ENCODE measurements at places on chromosomes 11 and 22.
A peak's percentile ranks its signal among the peaks of the same experiment; 100 is the strongest.

DNA sequence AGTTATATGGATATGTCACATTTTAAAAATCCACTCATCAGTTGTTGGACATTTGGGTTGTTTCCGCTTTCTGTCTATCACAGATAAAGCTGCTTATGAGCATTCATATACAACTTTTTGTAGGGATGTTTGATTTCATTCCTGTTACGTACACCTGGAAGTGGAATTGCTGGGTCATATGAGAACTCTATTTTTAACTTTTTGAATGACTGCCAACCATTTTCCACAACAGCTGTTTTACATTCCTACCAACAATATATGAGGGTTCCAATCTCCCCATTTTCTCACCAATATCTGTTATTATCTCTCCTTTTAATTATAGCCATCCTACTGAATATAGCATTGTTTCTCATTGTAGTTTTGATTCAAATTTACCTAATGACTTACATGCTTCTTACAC lies 172.0 kb downstream of the UVRAG start:
- no peak for DNase-seq

GRCh38 chr22:30833322-30833721 lies 135.3 kb downstream of the MORC2 start:
- DNase-seq = no peak

GRCh38 chr11:6027501-6027900 lies 3.1 kb downstream of the OR56A1 start:
- no peak for DNase-seq

- no peak for DNase-seq
These were observed 2.1 kb downstream of the AIP start for GRCh38 chr11:67484847-67485311.

GRCh38 chr11:120089036-120090001 lies 48.6 kb downstream of the TRIM29 start:
- no peak for DNase-seq

DNA sequence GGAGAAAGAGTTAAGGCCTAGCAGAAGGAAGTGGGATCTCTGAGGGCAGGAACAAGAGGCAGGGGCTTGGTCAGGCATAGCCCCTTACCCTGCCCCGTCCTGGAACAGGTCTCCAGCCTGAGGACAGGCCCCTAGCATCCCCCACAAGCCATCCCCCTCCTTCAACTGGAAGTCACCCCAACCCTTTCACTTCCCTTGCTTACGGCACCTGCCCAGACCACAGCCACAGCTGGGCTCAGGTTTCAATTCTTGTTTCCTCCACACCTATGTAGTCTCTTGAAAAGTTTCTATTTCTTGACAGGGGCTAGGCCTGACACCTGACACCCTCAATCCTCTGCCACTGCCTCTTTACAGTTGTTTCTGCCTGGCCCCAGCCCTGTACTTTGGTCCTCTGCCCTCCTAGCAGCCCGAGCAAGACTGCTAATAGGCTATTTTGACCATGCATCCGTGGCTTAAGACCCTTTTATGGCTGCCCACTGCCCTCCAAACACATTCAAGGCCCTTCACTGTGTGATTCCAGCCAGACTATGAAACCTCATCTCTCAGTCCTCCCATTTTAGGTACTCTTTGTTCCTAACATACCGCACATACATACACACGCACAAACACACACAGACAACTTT lies 10.9 kb upstream of the FCHSD2 start:
- DNase-seq = no peak

- DNase-seq = no peak
These were observed at the start of gene TRIM6 for GRCh38 chr11:5596607-5597201. TSS of gene TRIM6 (plus strand) at chr11:5596637. CDS start at chr11:5596898, 261 bp downstream.

- DNase-seq = no peak
These were observed 59.1 kb downstream of the IGLL1 start for GRCh38 chr22:23520863-23521440.

GRCh38 chr11:62030071-62030684 lies 62.7 kb upstream of the FTH1 start:
- no peak for DNase-seq

- DNase-seq = no peak
These were observed 57.5 kb downstream of the ABTB2 start for GRCh38 chr11:34300026-34300925.

- no peak for DNase-seq
These were observed 13.2 kb downstream of the TANGO2 start for GRCh38 chr22:20034143-20034542.

DNA sequence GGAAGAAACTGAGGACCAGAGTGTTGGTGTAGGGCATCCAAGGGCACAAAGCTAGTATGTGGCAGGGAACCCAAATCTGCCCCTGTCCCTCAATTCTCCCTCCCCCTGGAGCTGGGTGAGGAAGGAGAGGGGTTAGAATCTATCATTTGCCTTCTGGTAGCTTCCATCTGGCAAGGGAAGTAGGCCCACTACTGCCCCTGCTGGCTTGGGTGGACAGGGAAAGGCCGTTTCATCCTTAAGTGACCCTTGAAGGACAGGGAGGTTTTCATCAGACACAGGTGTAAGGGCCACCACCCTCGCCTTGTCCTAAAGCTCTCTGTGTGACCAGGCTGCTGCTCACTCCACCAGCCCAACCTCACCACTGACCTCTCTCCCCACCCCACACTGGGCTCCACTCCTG lies 22.1 kb downstream of the NECTIN1 start:
- DNase-seq = no peak

DNA sequence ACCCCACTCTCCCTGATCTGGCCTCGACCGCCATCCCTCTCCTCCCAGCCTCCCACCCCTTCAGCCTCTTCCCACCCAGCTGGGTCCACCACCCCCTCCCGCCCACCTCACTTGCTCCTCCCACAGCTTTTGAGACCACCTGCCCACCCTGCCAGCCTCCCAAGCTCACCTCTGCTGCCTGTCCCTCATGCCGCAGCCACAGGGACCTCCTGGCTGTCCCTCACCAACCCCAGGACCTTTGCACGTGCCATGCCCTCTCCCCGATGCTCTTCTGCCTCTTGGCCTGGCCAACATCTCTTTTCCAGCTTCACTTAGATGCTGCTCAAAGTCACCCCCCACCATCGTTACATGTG lies 6.5 kb downstream of the PNPLA5 start:
- no peak for DNase-seq

DNA sequence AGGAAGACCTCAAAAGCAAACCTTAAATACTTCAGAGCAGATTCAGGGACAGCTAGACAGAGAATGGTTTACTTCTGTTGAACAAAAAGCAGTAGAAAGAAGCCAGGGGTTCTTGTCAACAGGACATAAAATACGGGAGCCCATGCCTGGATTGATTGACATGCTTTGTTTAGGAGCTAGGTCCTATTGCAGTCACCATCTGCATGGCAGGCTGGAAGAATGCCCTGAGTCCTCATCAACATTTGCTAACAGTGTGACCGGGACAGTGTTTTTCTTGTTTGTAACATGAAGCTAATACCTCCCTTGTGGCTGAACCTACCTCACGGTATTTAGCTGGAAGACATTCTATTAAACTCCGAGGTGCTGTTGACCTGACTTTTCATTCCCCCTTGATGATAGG lies 225.4 kb downstream of the NTM start:
- DNase-seq = no peak

DNA sequence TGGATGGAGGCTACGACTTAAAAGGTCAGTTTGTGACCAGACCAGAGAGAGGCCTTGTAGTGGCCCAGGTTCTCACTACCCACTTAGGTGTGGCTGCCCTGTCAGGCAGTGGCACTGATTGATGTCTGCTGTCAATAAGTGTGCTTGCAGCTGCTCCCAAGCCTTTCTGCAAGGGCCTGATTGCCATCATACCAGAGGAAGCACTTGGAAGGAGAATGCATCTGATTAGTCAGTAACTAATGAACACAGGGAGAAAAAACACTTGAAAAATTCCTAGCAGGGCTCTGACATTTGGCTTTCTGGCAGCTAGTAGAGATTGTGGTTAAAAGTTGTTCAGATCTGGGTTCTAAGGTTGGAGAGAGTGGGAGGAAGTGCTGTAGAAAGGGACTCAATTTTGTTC lies 107.5 kb downstream of the NAV2 start:
- DNase-seq = no peak

- DNase-seq = no peak
These were observed 209.8 kb upstream of the MTNR1B start for GRCh38 chr11:92759571-92760214.

DNA sequence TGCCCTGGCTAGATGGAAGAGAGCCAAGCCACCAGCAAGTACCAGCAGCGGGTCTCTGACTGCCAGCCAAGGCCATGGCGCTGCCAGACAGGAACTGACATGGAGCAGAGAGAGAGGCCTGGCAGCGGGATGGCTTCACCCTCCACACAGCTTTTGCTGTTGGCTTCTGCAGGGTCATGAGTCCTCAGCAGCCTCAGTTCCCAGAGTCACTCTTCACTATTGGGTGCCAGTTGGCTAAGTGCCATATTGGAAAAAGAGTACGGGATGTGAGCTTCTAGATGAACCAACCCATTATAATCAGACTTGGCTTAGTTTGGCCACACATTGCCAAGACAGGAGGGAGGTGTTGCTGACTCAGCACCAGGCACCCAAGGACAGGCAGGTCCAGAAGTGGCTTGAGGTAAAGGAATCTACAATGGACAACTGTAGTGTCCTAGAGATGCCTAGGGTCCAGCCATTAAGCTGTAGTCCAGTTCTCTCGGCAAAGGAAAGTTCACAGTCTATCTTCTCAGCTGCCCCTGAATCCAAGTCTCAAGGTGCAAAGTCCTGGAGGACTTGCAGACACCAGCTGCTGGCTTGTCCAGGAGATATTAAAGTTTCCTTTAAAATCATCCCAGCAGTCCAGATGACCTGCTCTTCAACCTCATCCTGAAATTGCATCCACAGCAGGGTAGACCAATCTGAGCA lies 40.7 kb upstream of the POU2AF1 start:
- no peak for DNase-seq

DNA sequence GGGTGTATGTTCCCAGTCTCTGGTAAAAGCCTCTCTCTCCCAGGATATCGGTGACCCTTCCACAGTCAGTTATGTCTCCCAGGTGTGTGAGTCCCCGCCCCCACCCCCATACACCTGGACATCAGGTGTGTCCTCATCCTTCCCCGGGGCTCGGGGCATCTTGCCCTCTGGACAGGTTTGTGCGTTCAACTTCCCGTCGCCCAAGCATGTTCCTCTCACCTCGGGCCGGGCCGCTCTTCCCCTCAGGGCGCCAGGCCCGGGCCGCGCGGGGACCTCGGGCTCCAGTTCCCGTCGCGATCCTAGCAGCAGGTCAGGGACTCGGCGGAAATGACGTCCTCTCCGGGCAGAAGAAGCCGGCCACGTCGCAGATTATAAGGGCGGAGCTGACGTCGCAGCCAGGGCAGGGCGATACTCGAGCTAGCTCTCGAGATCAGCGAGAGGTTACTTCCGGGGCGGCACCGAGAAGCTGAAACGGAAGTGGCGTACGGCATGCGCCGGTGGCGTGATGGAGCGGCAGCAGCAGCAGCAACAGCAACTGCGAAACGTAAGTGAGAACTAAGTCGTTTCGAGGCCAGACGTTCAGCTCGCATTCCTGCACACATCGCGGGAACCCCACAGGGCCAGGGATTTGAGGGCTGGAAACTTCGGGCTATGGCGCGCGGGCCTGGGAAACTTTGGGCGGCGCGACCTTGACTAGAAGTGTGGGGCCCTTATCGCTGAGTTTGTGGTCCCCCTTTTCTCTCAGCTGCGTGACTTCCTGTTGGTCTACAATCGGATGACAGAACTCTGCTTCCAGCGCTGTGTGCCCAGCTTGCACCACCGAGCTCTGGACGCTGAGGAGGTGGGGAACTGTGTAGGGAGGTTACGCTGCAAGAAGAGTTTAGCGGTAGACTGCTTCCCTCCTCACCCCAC lies at the start of the genes ARFIP2 and TIMM10B:
Gene ARFIP2 (minus strand): TSS at position 320 of the 912 bp plus-strand sequence. CDS start 910 bp downstream, outside the sequence.
Gene TIMM10B (plus strand): TSS at position 490 of the 912 bp plus-strand sequence. CDS start 16 bp downstream, at position 506.
- peak; percentile 95 for DNase-seq

DNA sequence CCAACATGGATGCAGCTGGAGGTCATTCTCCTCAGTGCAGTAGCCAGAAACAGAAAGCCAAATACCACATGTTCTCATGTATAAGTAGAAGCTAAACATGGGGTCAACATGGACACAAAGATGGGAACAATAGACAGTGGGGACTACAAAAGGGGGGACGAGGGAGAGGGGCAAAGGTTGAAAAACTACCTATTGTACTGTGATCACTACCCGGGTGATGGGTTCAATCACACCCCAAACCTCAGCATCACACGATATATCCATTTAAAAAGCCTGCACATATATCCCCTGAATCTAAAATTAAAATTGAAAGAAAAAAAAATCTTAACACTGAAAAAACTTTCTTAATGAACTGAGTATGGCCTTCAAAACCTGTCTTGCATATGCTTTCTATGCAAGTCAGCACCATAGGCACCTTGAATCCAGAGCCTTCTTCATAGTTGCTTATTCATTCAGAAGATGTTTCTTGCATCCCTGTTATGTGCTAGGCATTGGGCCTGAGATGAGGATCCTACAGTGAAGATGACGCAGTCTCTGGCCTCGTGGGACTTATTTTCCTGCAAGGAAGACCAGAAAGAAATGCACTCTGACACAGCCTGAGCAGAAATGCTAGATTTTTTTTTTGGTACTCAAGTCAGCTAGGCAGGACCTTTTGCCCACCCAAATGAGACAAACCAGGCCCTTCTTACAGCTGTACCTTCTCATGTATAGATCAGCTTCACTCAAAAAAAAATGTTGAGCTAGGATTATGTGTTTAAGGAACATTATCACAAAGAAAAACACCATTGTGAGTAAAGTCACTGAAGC lies 21.0 kb downstream of the NNMT start:
- no peak for DNase-seq

DNA sequence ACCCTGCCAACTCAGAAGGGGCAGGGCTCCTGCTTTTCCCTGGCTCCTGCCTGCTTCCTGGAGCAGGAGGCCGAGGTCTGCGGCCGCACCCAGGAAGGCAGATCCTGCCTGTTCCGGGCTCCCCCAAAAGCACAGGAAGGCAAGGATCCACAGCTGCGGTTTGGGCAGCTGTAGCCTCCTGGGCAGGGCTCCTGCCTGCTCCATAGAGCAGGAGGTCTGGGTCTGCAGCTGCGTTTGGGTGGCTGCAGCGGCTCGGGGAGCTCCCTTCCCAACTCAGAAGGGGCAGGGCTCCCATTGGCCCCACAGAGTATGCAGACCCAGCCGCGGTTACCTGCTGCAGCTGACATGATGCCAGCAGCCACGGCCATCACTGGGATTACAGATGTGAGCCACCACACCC lies 5.5 kb downstream of the UPK2 start:
- DNase-seq = no peak

- peak; percentile 47 for DNase-seq
These were observed 118.1 kb downstream of the BBOX1 start for GRCh38 chr11:27158456-27159334.

Data from retinal pigment epithelial cell (primary cell).